ENCODE measurements at places on chromosomes 6 and 20.

DNA sequence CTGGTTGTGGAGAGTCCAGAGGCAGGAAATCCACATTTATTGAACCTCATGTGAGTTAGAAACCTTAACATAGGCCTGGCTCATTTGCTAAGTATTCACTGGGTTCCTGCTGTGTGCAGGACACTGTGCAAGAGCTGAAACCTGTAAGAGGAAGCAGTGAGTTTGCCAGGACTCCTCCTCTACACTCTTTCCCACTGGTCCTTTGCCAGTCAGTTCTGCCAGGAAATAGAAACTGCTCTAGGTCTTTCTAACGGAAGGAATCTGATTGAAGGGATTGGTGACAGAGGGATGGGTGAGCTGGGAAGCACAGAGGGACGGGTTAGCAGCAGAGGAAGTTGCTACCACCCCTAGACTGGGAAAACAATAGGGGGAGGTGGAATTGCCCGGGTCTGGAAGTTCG, 234.2 kb upstream of the ECI2 start:
- DNase-seq: no peak

DNA sequence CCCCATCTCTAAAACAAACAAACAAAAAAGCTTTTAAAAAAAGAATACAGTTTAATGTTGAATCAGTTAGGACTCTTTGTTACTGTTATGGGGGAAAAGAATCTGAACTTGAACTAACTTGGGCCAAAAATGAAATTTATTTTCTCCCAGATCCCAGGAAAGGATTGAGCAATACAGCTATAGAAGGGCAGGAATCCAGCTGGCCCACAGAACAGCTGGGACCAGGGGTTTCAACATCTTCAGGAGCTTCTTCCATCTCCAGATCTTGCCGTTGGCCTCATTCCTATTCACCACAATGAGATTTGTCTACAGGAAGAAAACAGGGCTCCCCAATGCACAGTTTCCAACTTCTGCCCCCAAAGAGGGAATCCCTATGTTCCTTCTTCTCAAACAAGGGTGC, 43.2 kb upstream of the AKAP12 start:
- DNase-seq: no peak

- DNase-seq: no peak
Observed at GRCh38 chr6:111113336-111114086, 26.2 kb downstream of the SLC16A10 start.

GRCh38 chr6:68638230-68638900, 3.3 kb downstream of the ADGRB3 start:
- DNase-seq: peak; percentile 41

DNA sequence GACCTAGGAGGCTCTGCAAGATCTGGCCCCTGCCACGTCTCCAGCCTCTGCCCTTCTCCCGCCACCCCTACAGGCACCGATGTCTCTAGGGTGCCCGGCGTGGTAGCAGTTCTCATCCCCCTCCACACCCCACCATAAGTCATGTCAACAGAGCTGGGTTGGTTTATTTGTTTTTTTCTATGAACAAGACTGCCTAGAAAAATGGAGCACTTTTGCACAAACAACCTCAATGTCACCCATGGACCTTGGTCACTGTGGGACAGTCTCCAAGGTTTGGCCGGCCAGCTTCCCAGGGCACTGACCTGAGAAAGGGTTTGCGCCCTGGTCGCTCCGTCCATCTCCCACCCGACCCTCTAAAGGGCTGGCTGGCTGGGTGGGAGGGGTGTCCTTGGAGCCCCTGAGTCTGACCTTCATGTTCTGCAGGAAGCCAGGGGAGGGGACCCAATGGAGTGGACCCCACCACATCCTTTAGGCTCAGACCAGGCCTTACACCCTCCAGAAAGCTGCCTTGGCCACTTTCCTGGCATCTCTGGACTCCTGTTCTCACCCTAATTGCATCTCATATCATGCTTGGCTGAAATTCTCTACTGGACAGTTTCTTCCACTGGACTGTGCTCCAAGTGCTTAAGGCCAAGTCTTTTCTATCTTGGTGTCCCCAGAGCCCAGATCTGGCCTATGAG, 104.8 kb upstream of the PTPN1 start:
- DNase-seq: no peak
